ENCODE measurements at places on chromosomes 6 and 20.

GRCh38 chr20:42261766-42262270 is 643.6 kb upstream of the CHD6 start:
- DNase-seq: no peak

- no peak for DNase-seq
Observed at GRCh38 chr6:28303570-28303969, 22.2 kb downstream of the PGBD1 start.

DNA sequence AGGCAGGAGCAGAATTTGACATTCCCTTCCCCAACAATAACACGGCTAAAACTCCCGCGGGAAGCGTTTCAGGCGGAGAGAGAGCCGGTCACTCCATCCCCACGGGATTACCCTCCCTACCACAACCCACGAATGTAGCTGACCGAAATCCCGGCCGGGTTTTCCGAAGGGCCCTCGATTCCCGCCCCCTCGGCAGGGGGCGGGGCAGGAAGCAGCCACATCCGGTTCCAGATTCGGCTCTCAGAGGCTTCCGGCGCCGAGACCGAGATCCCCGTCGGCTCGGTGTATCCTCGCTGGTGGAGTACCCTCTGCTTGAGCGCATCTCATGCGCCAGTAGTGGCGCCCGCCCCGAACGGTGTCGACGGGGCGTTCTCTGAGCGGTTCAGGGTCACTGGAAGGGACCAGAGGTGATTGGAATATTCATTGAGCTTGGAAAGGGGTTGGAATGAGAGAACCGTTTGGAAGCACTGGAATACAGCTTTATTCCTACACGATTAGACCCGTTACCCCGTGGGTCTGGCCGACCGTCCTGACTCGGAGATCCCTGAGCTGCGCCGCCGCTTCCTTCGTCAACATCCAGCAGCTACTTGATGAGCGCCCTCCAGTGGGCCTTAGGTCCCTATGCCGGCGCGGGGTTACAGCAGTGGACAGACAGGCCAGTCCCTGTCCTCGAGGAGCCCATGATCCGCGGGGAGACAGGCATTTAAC is 649 bp upstream of the RGL2 start:
- peak; percentile 96 for DNase-seq

DNA sequence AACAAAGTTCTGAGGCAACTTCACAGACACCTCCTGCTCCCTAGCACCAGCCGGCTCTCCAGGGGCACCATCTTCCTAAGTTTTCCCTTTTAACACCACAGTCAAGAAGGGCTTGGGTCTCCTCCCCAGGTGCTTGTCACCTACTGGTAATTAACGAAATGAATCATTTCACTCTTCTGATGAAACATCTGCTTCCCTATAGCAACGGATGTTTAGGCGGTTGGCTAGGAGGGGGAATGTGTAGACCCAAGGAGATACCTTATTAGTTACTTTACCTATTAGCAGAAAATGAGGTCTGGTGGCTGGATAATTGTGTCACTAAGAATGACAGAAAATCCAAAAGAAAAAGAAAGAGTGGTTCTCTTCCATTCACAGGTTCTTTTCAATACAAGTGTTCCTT is 46.3 kb upstream of the FABP7 start:
- no peak for DNase-seq

GRCh38 chr6:12791371-12791770 is 74.8 kb downstream of the PHACTR1 start:
- peak; percentile 76 for DNase-seq

GRCh38 chr6:39841923-39842322 is 49.7 kb downstream of the DAAM2 start:
- DNase-seq: no peak

- no peak for DNase-seq
Observed at GRCh38 chr6:114260810-114261209, 82.0 kb downstream of the HS3ST5 start.

GRCh38 chr20:34337982-34338726 is 24.9 kb upstream of the ITCH start:
- no peak for DNase-seq

DNA sequence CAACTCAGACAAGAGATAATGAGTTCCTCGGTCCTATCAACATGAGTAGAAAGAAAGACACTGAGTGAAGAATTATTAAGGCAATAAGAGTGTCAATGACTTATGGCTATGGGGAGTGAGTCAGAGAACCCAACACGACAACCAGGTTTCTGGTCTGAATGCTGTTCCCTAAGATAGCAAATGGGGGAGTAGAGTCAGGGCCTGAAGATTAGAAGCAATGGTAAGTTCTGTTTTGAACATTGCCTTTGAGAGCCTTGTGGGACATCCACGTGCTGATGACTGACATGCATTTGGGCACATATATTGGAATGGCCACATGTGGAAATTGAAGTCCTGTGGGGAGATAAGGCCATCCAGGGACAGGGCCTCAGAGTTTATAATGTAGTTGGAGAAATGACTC is 254.4 kb upstream of the TCF21 start:
- no peak for DNase-seq

GRCh38 chr6:127053032-127053874 is 65.2 kb upstream of the RSPO3 start:
- peak; percentile 68 for DNase-seq

- no peak for DNase-seq
Observed at GRCh38 chr6:2893281-2893680, 9.8 kb downstream of the SERPINB9 start.

DNA sequence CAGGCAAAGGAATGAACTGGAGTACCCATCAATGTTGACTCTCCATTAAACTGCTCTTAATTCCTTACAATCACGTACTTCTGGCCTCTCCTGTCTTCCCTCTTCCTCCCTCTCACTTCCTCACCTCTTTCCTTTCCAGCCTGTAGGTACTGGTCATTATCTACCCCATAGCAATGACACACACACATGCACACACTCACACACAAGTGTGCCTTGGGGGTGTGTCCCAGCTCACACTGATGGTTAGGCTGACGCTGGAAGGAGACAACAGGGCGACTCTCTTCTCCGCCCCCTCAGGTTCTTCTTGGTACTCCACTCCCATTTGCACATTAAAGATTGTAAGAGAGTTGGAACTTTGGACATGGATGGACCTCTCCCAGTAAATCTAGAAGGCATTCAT is 14.0 kb upstream of the SERPINB9 start:
- no peak for DNase-seq

GRCh38 chr6:79149884-79150283 is 71.8 kb upstream of the PHIP start:
- DNase-seq: no peak

DNA sequence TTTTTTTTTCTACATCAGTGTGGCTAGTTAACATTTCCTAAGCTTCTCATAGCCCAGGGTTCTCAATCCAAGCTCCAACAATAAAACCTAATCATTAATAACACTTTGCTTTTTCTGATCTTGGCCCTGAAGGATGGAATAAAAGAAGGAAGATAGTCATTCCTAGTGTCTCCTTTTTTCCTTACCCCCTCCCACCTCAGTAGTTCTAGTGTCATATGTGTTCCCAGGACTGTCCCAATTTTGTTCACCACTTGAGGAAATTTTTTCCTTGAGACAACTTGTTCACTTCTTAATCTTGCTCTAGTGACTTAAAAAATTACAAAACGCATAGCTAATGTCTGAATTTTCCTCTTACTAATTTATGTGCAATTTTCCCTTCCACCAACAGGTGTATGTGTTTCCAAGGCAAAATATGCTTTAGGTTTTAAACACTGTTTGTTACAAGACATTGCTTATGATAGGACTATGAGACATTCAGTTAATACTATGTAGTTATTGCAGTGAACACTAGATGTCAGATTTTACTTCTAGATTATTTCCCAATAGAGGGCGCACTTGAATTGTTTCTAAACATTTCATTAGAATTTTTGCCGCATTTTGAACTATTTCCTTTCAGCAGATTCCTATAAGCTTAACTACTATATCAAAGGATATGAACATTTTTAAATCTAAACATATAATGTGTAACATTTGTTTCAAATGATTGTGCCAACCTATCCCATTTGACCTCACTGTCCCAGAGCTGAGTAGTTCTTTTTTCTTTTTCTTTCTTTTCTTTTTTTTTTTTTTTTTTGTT is 18.5 kb upstream of the C6orf141 start:
- DNase-seq: peak; percentile 90

- DNase-seq: peak; percentile 3
Observed at GRCh38 chr6:5950361-5950785, 56.4 kb downstream of the NRN1 start.

DNA sequence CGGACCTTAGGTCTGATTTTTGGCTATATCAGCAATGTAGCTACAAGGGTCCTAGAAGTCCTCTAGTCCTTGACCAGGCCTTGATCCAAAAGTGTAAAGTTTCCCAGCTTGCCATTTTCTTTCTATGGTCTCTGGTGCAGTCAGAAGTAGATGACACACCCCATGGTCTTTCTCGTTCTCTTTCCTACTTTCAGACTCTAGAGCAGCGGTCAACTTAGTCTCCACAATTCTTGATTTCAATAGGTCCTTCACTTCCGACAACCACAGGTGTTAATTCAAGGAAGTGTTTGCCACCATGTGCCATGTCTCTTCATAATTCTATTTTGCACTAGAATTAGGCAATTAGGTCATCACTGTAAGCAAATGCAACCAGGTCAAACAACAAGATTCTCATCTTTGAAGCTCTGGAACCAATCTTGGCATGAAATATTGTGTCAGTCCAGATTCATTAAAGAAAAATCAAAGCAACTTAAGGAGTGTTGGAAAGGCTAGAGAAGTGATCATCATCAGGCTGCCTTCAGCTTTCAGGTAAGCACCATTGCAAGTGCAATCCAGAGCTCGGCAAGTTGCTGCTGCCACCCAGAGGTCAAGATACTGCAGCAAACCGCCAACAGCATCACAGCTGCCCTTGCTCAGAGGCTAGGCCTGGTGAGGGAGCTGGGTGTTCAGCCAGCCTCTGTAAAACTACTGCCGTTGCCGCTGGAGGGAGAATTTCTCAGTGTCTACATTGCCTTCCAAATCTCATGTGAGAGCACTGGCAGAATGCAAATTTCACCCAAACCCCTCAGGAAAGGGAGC is 5.6 kb upstream of the SYNE1 start:
- peak; percentile 49 for DNase-seq

GRCh38 chr20:32922466-32922865 is 63.7 kb downstream of the EFCAB8 start:
- DNase-seq: no peak

- DNase-seq: peak; percentile 20
Observed at GRCh38 chr6:3749067-3749841, 2.3 kb downstream of the PXDC1 start.

GRCh38 chr6:22036275-22036674 is 260.6 kb downstream of the PRL start:
- DNase-seq: no peak

- no peak for DNase-seq
Observed at GRCh38 chr6:7812623-7813022, 86.7 kb downstream of the BMP6 start.

DNA sequence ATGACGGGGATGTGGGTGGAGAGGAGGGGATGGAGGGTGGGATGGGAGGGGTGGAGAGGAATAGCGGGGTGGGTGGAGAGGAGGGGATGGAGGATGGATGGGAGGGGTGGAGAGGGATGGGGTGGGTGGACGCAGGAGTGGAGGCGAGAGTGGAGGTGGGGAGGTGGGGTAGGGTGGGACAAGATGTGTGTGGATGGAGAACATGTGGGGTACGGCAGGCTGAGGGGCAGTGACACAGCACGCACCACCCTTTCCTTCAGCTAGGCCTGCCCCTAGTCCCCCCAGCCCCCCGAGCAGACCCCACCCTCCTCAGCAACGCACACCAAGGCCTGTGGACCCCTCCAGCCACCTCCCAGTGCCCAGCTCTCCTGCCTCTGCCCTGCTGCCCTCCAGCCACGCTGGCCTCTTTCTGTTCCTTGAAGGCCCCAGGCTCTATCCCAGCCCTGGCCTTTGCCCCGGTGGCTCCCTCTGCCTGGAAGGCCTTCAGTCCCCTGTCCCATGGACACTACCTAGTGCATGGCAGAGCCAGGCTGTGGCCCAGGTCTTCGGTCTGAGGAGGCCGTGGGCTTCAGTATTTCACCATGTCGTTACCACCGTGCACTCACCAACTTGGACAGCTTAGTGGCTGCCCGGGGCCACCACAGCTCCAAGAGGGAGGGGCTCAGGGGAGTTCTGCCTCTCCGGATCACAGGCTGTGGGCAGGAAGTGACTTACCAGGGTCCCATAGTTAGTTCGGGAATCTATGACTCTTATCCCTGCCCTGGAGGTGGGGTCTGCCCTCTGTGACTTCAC is 78.4 kb upstream of the PMEPA1 start:
- DNase-seq: no peak

DNA sequence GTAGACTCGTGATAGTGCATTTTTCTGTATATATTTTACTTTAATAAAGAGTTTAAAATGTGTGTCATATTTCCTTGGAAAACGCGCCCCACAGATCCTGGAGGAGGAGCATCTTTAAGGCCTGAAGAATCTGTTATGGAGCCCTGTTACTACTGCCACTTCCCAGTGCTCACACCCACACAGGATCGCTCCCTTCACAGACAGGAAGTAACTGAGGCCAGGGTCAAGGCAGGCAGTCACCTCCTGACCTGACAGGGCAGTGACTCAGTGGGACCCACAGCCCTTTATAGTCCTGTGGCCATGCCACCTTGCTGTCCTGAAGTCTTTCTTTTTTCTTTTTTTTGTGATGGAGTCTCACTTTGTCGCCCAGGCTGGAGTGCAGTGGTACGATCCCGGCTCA is 9.0 kb downstream of the RRBP1 start:
- no peak for DNase-seq

DNA sequence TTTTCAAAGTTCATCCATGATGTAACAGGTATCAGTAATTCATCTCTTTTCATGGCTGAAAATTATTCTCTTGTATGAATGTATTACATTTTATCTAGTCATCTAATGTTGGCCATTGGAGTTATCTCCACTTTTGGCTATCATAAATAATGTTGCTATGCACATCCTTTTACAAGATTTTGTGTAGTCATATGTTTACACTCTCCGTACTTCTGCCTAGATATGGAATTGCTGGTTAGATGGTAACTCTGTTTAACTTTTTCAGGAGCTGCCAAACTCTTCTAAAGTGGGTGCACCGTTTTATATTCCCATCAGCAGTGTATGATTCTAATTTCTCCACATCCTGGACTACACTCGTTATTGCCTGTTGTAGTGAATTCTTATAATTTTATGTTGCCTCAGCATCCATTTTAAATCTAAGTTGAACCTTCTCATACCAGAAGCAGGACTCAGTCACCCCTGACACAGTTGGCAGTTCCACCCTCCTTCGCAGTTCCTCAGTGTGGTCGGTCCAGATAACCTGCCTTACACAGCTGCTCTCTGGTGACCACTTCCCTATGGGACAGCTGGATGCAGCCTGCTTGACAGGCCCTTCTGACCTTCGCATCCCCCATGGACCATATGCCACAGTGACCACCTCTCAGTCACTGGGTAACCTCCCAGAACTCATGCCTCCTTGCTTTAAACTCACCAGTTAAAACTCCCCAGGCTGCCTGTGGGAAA is 33.9 kb downstream of the KIZ start:
- no peak for DNase-seq
